CD4-positive, alpha-beta T cell (primary cell): ENCODE measurements at places on chromosomes 3 and 15. TPM values are rescaled to one million over a fixed set of nuclear protein-coding genes. Genes with fewer than 3 reads are reported as not detected.

CRTAP gene
- total RNA-seq = 40.3 TPM

ABHD5 gene
- 6.4 TPM for total RNA-seq

NCK1 gene
- total RNA-seq = 55.0 TPM

RBMS3 gene
- 1.7 TPM for total RNA-seq

CHST2 gene
- total RNA-seq = 2.0 TPM
